ENCODE measurements at places on chromosomes 13 and 19.

- no peaks in the 10 kb centered on the region for H3K4me1 ChIP-seq
- no peak overlapping the region for H3K27ac ChIP-seq
- H3K36me3 ChIP-seq, result no peaks in the 10 kb centered on the region
Observed at GRCh38 chr19:17352608-17353280, 15.4 kb downstream of the GTPBP3 start.

- no peaks in the 10 kb centered on the region for H3K4me1 ChIP-seq
- no peak overlapping the region for H3K4me3 ChIP-seq
- no peak for DNase-seq
Observed at GRCh38 chr19:5615756-5616327, 6.7 kb downstream of the SAFB2 start.

- DNase-seq, result no peak
- H3K4me1 ChIP-seq, result no peaks in the 10 kb centered on the region
- H3K27me3 ChIP-seq, result no peaks in the 10 kb centered on the region
- H3K36me3 ChIP-seq, result no peaks in the 10 kb centered on the region
- H3K4me3 ChIP-seq, result no peak overlapping the region
- H3K27ac ChIP-seq, result no peak overlapping the region
Observed at GRCh38 chr19:793806-794205, 3.4 kb upstream of the PTBP1 start.

DNA sequence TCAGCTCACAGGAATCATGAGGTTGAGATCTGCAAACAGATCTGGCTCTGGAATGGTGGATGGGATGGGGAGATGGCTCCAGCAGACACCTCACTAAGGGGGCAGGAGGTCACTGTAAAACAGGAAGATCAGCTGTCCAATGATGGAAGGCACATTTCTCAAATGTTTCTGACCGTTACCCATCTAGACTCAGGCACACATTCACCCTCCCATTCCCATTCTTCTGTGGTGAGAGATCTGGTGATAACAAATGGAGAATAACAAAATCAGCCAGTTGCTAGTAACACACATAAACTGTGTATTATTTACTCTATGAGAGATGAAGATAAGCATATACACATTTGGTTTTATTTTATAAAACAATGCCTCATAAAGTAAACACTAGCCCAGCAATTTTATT is 235.9 kb downstream of the TSHZ3 start:
- no peak for DNase-seq
- no peak overlapping the region for H3K27ac ChIP-seq
- H3K4me1 ChIP-seq, result no peaks in the 10 kb centered on the region
- no peaks in the 10 kb centered on the region for H3K27me3 ChIP-seq
- no peak overlapping the region for H3K4me3 ChIP-seq

- H3K4me3 ChIP-seq, result no peak overlapping the region
- DNase-seq, result no peak
- no peaks in the 10 kb centered on the region for H3K27me3 ChIP-seq
- no peaks in the 10 kb centered on the region for H3K36me3 ChIP-seq
- H3K27ac ChIP-seq, result no peak overlapping the region
Observed at GRCh38 chr13:40170091-40170490, 496.4 kb downstream of the FOXO1 start.

- H3K27ac ChIP-seq, result no peak overlapping the region
- no peak for DNase-seq
- no peaks in the 10 kb centered on the region for H3K36me3 ChIP-seq
Observed at GRCh38 chr13:83905641-83906040, 23.4 kb upstream of the SLITRK1 start.

- H3K27ac ChIP-seq, result no peak overlapping the region
- H3K4me3 ChIP-seq, result no peak overlapping the region
- no peaks in the 10 kb centered on the region for H3K4me1 ChIP-seq
- H3K27me3 ChIP-seq, result no peaks in the 10 kb centered on the region
Observed at GRCh38 chr19:19575411-19575810, 37.3 kb downstream of the CILP2 start.

GRCh38 chr19:7469669-7470285 is 19.1 kb downstream of the PEX11G start:
- H3K27me3 ChIP-seq, result no peaks in the 10 kb centered on the region
- no peak overlapping the region for H3K4me3 ChIP-seq
- no peak overlapping the region for H3K27ac ChIP-seq
- H3K36me3 ChIP-seq, result peaks cover 6% of the 10 kb centered on the region
- H3K4me1 ChIP-seq, result no peaks in the 10 kb centered on the region

GRCh38 chr19:16185768-16186123 is 536 bp downstream of the FAM32A start:
- no peaks in the 10 kb centered on the region for H3K27me3 ChIP-seq
- H3K4me1 ChIP-seq, result no peaks in the 10 kb centered on the region
- DNase-seq, result no peak
- peak overlapping the region; percentile 11 for H3K27ac ChIP-seq
- H3K36me3 ChIP-seq, result no peaks in the 10 kb centered on the region

GRCh38 chr13:25213715-25214114 is 41.6 kb upstream of the AMER2 start:
- no peak overlapping the region for H3K27ac ChIP-seq
- no peak overlapping the region for H3K4me3 ChIP-seq
- H3K27me3 ChIP-seq, result no peaks in the 10 kb centered on the region
- no peak for DNase-seq
- H3K4me1 ChIP-seq, result no peaks in the 10 kb centered on the region
- H3K36me3 ChIP-seq, result no peaks in the 10 kb centered on the region

DNA sequence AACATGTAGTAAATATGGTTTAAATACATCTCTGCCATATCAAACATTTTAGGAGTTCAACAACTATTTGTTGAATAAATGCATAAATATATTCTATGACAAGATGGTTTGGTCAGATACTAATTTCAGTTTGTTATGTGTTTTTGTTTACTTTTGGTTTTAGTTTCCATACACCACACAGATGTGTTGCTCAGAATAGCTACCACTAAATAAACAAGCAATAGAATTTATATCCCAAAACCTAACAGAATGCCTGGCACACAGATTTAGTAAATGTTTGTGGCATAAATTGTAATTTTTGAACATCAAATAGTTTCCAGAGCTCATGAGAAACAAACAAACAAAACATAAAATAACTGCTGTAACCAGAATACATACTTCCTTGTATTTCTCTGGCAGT is 126.8 kb upstream of the ATXN8OS start:
- H3K27ac ChIP-seq, result no peak overlapping the region
- H3K27me3 ChIP-seq, result no peaks in the 10 kb centered on the region
- no peaks in the 10 kb centered on the region for H3K36me3 ChIP-seq
- H3K4me3 ChIP-seq, result no peak overlapping the region

DNA sequence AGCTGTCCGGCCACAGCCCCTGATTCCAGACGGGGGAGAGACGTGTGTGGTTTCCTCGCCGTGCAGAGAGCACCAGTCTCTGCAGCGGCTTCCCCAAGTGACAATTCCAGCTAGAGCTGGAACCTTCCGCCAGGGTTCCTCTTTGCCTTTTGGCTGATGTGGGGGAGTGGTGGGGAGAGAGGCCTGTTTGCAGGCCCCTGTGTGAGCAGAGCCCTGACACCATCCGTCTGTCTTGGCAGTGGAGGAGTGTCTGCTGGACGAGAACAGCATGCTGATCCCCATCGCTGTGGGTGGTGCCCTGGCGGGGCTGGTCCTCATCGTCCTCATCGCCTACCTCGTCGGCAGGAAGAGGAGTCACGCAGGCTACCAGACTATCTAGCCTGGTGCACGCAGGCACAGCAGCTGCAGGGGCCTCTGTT is 25.0 kb downstream of the LAMP1 start:
- H3K36me3 ChIP-seq, result peaks cover 2% of the 10 kb centered on the region
- no peak overlapping the region for H3K4me3 ChIP-seq
- DNase-seq, result no peak
- no peak overlapping the region for H3K27ac ChIP-seq
- no peaks in the 10 kb centered on the region for H3K4me1 ChIP-seq

- no peak overlapping the region for H3K27ac ChIP-seq
- H3K36me3 ChIP-seq, result no peaks in the 10 kb centered on the region
- H3K4me3 ChIP-seq, result no peak overlapping the region
- DNase-seq, result no peak
Observed at GRCh38 chr13:45674908-45675307, 27.2 kb upstream of the CBY2 start.

DNA sequence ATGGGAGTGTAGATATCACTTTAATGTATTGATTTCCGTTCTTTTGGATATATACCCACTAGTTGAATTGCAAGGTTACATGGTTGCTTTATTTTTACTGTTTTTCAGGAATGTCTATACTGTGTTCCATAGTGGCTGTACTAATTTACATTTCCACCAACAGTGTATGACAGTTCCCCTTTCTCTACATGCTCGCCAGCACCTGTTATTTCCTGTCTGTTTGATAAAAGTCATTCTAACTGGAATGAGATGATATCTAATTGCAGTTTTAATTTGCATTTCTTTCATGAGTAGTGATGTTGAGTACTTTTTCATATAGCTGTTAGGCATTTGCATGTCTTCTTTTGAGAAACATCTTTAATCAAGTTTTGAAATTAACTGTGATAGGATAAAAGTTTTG is 818.6 kb downstream of the SLITRK6 start:
- H3K4me1 ChIP-seq, result no peaks in the 10 kb centered on the region
- no peaks in the 10 kb centered on the region for H3K36me3 ChIP-seq
- DNase-seq, result no peak
- no peak overlapping the region for H3K27ac ChIP-seq

GRCh38 chr19:8831373-8831772 is 731 bp downstream of the ZNF558 start:
- peak overlapping the region; percentile 39 for H3K4me3 ChIP-seq
- H3K4me1 ChIP-seq, result no peaks in the 10 kb centered on the region
- H3K27me3 ChIP-seq, result no peaks in the 10 kb centered on the region
- no peak for DNase-seq

GRCh38 chr13:32838945-32839344 is 177.3 kb upstream of the KL start:
- no peaks in the 10 kb centered on the region for H3K27me3 ChIP-seq
- no peak overlapping the region for H3K4me3 ChIP-seq
- H3K27ac ChIP-seq, result no peak overlapping the region
- H3K36me3 ChIP-seq, result no peaks in the 10 kb centered on the region
- no peaks in the 10 kb centered on the region for H3K4me1 ChIP-seq
- no peak for DNase-seq

DNA sequence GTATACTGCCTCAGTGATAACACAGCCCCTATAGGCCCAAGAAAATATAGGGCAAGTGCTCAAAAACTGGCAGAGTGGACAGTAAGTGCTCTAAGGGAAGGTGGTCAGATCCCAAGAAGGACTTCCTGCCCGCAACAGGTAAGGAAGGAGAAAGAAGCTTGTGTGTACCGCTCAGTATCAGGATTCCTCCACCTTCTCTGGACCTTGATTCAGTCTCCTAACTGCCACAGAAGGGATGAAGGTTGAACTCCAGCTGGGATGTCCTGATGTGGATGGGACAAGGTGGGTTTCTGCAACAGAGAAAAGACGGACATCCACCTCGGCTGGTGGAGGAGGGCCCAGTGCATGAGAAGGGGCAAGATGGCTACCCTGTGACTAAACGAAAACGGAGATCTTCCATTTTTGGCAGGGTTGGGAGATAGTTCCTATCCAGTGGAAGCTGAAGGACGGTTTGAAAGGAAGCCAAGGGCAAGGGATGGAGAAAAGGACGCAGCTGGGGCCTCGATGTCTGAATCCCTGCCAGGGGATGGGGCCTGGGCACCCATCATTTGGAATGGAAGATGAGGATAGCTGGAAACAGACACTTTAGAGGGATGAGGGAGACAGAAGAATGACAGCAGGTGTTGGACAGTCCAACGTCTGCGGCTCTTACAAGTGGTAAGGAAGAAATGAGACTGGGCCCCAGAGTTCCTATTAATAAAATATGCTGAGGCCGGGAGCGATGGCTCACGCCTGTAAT is 1.3 kb upstream of the ATF5 start:
- no peak overlapping the region for H3K27ac ChIP-seq
- H3K4me3 ChIP-seq, result no peak overlapping the region
- DNase-seq, result no peak
- no peaks in the 10 kb centered on the region for H3K36me3 ChIP-seq
- no peaks in the 10 kb centered on the region for H3K4me1 ChIP-seq

DNA sequence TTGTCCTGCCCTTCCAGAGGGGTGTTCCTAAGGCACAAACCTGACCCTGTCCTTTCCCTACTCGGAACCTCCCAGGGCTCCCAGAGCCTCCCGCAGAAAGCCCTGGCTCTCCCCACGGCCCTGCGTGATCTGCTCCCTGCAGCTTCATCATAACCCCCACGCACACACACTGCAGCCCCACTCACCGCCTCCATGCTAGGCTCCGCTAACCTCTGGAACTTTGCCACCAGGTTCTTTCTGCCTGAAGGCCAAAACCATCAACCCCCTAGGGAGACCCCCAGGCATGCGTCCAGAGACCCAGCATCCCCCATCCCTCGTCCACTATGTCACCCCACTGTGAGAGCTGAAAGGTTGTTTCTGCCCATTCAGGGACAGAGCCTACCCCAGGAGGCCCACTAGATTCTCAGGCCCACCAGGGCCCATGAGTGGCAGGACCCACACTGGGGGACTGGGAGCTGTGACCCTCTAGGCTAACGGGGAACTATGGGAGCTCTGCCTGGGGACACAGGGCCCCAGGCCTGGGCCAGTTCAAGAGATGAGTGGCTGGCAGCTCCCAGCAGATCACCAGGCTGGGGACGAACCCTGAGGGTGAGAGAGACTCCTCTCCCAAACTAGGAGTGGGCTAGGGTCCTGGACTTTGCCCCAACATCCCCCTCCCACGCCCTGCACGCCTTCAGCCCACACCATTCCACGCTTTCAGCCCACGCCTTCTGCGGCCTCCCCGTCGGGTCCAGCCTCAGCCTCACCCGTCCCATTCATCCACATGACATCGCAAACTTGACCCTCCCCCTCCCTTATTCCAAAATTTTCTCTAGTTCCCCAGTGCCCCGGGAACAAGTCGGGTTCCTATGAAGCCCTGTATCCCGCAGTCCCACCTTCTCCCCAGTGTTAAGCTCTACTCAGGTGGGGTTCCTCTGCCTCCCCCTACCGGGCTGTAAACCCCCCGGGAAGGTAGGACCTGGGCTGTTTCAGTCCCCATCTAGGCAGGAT is 33.2 kb upstream of the PNMA8B start:
- no peaks in the 10 kb centered on the region for H3K27me3 ChIP-seq
- no peaks in the 10 kb centered on the region for H3K36me3 ChIP-seq
- H3K4me3 ChIP-seq, result no peak overlapping the region
- no peak for DNase-seq
- no peaks in the 10 kb centered on the region for H3K4me1 ChIP-seq
- H3K27ac ChIP-seq, result no peak overlapping the region

- H3K27me3 ChIP-seq, result no peaks in the 10 kb centered on the region
- H3K36me3 ChIP-seq, result no peaks in the 10 kb centered on the region
- no peak for DNase-seq
- no peak overlapping the region for H3K27ac ChIP-seq
- no peak overlapping the region for H3K4me3 ChIP-seq
Observed at GRCh38 chr13:102904408-102904862, 58.6 kb downstream of the ERCC5 start.

GRCh38 chr19:46134527-46134926 is 10.0 kb upstream of the IGFL3 start:
- no peak for DNase-seq
- no peaks in the 10 kb centered on the region for H3K36me3 ChIP-seq
- no peak overlapping the region for H3K27ac ChIP-seq
- H3K4me1 ChIP-seq, result no peaks in the 10 kb centered on the region
- H3K27me3 ChIP-seq, result no peaks in the 10 kb centered on the region
- no peak overlapping the region for H3K4me3 ChIP-seq

Measured in aorta (tissue), 5 donors.